GM12864 (cell line): ENCODE measurements at places on chromosomes 7 and 10.

DNA sequence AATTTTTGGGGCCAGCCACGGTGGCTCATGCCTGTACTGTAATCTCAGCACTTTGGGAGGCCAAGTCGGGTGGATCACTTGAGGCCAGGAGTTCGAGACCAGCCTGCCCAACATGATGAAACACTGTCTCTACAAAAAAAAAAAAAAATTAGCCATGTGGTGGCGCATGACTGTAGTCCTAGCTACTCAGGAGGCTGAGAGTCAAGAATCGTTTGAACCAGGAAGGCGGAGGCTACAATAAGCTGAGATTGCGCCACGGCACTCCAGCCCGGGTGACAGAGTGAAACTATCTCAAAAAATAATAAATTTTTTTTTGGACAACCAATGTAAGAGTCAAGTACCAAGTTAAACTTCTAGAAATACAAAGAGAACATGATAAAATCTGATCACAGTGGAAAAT is 164.6 kb downstream of the AVL9 start:
- DNase-seq = no peak

DNA sequence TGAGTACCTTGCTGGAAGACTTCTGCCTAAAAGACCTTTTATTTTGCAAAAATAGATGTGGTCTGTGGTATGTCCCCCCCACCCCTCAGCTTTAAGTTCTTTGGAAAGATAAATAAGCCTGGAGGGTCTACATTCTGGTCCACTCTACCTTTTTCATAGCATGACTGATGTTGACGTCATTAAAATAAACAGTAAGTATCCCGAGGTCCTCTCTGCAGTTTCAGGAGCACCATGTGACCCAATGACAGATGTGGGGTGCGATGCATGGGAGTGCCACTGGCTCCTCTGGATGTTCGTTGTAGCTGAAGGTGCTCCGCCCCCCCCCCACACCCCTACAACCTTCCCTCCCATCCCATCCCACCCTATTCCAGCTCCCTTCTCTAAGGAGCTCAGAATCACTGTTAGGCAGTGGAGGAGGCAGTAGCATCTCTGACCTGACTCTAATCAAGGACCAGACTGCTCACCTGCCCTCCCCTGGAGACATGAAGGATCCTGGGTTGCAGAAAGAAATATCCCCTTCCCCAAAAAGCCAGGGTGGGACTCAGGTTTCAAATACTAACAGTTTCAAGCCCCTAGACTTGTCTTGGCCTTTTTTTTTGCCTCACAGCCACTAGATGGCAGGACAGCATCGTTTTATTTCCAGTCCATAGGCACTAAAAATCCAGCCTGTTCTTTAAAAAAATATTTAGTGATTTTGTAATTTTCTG is 25.1 kb downstream of the CASP7 start:
- no peak for DNase-seq

DNA sequence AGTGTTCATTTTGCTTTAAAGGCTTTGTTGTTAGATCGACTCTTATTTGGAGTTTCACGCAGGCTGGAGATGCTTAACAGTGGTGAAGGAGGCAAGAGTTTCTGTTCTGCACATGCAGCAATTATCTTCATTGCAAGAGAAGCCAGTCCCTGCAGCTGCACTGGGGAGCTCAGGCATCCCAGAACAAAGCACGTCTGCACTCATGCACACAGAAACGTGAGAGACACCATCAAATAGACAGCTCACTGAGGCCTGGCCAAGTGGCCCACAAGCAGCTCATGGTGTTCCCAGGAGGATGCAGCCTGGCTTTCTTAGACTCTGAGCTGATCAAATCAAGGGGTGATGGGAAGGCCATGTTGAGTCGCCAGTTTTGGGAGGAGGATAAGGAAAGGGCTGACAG is 246.1 kb downstream of the CREB5 start:
- no peak for DNase-seq

GRCh38 chr10:86979977-86980448 is 11.7 kb downstream of the ADIRF start:
- DNase-seq = no peak
